Sciatic nerve (tissue), 2 donors: ENCODE measurements at places on chromosomes 11 and 22.

DNA sequence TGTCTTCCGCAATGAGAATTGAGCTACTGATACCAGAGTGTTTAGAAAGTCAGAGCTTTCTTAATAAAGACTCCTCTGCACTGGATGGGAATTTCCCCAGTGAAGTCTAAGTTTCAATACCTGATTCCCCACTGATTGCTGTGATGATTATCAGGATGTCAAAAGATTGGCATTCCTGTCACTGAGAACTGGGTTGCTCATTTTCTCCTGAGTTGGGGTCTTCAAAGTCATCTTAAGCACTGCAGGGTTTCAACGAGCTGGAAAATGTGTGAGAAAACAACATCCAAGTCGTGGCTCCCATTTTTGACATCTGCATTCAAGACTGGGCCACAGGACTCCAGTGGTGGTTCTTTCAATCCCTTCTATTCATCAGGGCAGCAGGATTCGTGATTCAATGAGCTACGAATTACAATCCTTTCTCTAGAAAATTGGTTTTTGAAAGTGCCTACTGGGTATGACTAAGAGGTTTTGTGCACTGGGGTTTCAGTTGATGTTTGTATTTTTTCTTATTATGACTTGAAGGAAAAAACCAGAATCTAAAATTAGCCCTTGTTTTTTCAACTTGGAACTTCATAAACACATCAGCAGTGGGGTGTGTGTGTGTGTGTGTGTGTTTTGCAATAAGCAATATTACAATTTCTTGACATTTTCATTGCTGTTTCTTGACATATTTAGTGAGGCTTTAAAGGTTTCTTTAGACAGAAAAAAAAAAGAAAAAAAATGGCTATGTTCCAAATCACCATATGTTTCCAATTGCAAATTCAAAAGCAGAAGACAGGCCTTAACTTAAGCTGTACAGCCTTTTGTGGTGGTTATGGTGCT lies 233.0 kb downstream of the FAM76B start:
- DNase-seq, result no peak

DNA sequence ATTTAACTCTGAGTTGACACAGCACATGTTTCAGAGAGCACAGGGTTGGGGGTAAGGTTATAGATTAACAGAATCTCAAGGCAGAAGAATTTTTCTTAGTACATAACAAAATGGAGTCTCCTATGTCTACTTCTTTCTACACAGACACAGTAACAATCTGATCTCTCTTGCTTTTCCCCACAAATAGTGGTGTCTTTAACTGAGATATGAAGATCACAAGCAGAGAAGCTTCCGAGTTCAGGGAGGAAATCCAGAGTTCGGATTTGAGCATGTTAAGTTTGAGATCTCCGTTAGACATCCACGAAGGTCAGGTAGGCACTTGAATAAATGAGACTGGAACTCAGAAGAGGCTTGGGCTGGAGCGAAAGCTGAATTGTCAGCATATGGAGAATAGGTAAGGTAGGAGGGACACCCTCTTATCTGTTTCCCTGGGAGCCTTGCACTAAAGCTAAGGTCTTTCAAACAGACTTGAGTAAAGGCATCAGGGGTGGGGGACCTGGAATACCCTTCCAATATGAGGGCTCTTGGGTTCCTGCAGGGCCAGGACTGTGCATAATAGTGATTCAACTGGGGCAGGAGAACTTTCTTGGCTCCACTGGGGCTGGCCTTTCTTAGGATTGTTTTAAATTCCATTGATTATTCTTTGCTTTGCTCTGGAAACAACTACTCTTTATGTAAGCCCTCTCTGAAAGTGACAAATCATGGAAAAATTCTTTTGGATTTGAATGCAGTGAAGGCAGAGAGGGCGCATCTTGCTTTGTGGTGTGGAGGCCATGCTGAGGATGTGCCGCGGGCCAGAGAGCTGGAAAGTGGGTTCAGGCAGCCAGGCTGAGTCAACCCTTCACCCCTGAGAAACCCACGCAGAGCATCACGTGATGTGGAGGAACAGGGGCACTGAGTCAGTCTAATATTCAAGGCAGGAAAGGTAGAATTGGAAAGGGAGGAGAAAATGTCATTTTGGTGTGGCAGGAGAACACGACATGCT lies 62.7 kb upstream of the AMPD3 start:
- DNase-seq, result no peak

DNA sequence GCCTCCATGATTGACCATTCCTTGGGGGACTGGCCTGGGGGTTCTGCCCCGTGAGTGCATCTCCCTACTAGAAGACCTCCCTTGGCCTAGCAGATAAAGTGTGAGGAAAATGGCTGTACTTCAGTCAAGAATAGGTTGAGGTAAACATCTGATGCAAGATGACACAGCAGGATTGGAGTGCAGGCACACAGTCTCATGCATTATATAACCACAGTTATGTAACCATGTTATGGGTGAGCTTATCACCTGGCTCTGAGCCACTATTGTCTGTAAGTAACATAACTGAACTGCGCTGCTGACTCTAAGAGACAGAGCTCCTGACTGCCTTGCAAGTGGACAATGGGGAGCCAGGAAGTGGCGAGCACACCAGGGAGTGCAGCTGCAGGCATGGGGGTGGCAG lies 378.7 kb upstream of the ANO5 start:
- no peak for DNase-seq

GRCh38 chr22:43891360-43892182 lies at the start of gene PNPLA5:
Gene PNPLA5, minus strand, starts transcription at chr22:43892013. Its CDS starts 133 bp downstream, at chr22:43891880.
- peak; percentile 35 for DNase-seq

GRCh38 chr11:111331711-111332479 lies 33.5 kb downstream of the POU2AF3 start:
- DNase-seq, result no peak

- no peak for DNase-seq
These were observed 24.8 kb downstream of the PTPRJ start for GRCh38 chr11:48005136-48005535.

- no peak for DNase-seq
These were observed 56.0 kb downstream of the COMMD9 start for GRCh38 chr11:36233204-36233603.

DNA sequence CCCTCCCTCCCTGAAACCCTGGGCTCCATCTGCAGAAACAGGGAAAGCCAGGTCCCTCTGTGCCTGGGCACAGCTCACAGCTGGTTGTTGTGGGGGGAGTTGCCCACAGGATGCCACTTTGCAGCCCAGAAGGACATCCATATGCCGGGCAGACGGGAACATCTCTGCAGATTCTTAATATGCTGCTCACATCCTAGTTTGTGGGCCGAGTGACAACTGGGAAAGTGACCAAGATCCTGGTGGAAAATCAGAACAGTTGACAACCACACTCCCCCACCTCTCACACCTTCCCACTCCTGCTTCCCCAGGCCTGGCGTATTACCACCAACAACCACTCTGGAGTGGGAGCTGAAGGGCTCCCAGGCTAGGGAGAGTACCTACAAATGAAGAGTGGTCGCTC lies 7.3 kb upstream of the SCGB1A1 start:
- DNase-seq, result no peak

DNA sequence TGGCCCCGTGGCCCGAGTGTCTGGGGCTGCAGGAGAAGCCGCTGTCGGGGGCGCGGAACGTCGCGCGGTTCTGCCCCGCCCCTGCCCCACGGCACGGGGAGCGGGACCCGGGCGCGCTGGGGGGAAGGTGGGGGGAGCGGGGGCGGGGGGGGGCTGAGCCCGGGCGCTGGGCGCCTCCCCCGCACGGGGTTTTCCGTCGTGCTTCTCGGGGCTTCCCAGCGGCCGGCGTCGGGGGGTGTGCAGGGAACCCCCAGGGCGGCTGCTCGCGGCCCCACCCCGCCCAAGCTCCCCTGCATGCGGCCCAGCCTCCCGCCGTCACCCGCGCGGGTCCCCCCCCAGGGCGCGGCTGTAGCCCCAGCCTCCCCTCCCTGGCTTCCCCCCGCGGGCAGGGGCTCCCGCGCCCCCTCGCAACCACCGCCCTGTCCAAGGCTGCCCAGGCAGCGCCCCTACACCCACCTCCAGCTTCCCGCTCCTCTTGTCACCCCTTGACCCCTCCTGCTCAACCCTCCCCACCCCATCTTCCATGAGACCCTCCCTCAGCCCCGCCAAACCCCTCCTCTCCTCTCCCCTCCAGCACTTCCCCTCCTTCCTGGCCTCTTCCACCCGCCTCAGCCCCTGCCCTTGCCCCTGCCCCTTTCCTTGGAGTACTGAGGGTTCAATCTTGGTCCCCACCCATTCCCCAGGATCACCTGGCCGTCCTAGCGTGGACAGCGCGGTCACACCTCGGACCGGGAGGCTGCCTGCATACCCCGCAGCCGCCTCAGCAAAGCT lies 1.7 kb downstream of the IL17REL start:
- peak; percentile 44 for DNase-seq

- DNase-seq, result no peak
These were observed 107.3 kb upstream of the HSD17B12 start for GRCh38 chr11:43573233-43573632.

DNA sequence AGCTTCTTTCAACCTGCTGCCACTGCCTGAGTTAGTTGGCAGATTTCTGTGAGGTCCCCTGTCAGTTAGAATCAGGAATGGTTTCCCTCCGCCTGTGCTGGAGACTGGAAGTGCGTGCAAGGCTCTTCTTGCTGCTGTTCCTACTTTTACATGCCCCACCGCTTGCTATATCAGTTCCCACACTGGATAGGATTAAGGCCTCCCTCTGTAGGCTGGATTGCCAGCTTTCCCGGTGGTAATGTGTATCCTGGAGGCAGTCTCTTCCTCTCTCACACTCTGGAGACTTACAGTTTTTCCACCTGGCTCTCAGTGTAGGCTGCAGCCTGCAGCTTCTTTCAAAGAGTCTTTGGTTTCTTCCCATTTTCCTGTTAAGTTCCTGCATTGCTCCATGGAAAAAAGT lies 66.5 kb downstream of the ARHGAP42 start:
- no peak for DNase-seq

GRCh38 chr22:35209203-35209602 lies 48.1 kb upstream of the HMGXB4 start:
- DNase-seq, result no peak

GRCh38 chr11:106482917-106483785 lies 405.7 kb downstream of the AASDHPPT start:
- no peak for DNase-seq

DNA sequence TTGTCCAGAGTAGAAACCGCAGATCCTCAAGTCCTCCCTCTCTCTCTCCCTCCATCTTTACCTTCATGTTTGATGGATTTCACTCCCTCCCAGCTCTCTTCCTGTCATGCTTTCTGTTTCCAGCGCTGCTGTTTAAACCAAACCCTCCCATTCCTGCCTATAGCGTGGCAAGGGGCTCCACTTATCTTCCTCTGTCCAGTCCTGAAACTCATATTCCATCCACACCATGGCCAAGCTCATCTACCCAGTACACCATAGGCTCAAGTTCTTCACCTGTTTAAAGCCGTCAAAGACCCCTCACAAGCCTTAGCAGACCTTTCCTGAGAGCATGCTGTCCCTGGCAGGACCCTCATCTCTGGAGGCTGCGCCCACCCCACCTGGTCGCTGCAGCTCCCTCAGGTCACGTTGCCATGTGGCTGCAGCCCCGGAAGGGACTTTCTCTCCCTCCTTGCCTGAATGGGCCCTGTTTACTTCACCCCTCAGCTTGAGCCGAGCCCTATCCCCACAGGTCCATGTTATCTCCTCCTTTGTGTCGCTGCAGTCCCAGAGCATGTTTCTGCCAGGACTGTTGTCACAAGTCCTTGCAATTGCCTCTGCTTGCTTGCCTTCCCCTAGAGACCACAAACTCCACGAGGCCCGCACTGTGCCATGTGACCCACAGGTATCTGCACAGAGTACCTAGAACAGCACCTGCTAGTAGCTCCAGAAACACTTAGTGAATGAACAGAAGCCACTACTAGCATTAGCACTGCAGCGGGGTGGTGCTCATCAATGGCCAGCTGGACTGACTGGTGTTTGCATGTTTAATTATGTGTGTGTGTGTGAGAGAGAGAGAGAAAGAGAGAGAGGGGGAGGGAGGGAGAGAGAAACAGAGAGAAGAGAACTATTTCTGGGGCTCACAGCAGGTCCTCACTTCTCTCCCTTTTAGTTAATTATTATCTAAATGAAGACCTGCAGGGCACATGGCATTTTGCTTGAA lies 149.4 kb upstream of the SNX19 start:
- DNase-seq, result no peak
